ENCODE measurements at places on chromosomes 13 and 19.

- DNase-seq = no peak
Measured at GRCh38 chr13:91046715-91047327, 300.7 kb upstream of the MIR17HG start.

GRCh38 chr13:113652404-113653263, 5.4 kb downstream of the ATP4B start:
- no peak for DNase-seq

GRCh38 chr13:85174291-85174690, 624.9 kb downstream of the SLITRK6 start:
- DNase-seq = no peak

GRCh38 chr13:98473788-98474144, 103.1 kb downstream of the STK24 start:
- DNase-seq = no peak

- no peak for DNase-seq
Measured at GRCh38 chr13:46296115-46296822, 84.5 kb downstream of the LRRC63 start.

DNA sequence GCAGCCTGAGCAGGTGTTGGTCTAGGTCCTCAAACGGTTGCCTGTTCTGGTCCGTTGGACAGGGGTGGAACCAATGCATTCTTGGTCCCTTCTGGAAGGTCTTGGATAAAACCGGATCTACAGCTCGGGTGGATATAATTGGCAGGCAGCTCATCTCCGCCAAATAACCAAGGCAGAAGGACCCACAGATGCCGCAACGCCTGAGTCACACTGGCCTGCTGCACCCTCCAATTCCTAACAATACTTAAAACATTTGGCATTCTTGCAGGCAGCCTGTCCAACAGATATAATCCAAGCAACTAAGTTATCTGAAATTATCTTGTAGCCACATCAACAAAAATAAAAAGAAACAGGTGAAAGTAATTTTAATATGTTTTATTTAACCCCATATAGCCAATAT, 59.0 kb upstream of the FGF14 start:
- no peak for DNase-seq
